ENCODE measurements at places on chromosomes 6 and 20.

DNA sequence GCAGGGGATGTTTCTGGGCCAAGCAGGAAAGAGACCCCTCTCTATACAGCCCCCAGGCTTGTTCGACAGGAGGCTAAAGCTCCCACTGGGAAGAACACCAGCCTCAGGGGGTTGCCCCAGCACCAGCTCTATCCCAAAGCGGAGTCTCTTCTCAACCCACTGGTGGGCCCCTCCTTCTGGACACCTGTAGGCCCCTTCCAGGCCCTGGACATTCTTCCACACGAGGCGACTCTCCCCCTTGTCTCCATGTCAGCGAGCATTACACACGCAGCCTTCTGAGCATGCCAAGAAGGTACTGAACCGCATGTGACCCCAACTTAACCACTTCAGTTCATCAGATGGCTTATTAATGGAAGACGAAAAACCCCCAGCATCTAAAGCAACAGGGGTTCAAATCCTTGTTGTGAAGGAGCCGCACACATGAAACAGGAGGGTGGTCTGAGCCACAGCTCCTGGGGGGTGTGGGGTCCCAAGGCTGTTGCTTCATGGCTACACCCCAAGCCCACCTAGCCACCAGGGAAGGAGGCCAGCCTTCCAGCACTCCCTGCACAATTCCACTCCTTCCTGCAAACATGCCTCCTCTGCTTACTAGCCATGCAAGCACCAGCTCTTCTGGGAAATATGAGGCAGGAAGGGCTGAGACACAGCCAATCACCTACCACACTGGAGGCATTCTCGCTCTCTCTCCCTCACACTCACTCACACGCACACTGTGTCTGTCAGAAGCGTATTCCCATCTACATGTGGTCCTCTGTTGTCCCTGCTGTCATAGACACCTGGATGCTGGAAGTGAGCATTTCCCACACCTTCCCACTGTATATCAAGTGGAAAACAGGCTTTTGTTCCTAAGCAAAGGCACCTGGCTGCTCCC lies 104.5 kb downstream of the NOL4L start:
- no peak for DNase-seq

GRCh38 chr6:143527677-143528076 lies 16.2 kb upstream of the FUCA2 start:
- no peak for DNase-seq

DNA sequence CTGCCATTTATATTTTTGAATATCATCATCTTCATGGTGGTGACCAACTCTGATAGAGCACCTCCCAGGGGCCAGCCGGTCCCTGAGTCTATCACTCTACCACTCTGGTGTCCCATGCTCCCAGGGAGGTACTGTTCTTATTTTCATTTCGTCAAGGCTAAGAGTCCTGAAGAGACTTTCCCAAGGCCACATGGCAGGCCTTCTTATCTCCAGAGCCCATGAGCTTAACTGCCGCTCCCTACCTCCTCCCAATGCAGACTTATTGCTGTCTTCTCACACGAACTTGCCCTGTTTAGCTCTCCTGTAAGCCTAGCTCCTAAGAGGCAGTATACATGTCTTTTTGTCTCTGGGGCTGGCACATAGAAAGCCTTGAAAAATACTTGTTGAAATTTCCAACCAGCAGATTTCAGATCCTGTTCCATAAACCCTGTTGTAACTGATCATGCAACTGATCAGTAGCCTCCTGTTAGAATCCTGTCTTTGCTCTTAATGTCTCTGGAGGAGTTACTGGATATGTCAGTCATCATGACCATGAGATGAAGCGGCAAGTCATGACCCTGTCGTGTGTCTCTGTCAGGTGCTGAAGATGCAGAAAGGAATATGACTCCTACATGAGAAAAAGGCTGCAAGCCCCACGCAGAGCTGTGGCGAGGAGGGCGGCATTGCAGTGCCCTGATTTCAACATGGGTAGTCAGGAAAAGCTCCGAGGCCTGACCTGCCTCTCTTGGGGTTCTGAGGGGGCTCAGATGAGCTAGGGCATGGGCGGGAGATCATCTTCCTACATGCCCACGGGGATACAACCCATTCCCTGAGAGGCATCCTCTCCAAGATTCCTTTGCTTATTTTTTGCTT lies 60.0 kb downstream of the TTI1 start:
- DNase-seq: no peak

DNA sequence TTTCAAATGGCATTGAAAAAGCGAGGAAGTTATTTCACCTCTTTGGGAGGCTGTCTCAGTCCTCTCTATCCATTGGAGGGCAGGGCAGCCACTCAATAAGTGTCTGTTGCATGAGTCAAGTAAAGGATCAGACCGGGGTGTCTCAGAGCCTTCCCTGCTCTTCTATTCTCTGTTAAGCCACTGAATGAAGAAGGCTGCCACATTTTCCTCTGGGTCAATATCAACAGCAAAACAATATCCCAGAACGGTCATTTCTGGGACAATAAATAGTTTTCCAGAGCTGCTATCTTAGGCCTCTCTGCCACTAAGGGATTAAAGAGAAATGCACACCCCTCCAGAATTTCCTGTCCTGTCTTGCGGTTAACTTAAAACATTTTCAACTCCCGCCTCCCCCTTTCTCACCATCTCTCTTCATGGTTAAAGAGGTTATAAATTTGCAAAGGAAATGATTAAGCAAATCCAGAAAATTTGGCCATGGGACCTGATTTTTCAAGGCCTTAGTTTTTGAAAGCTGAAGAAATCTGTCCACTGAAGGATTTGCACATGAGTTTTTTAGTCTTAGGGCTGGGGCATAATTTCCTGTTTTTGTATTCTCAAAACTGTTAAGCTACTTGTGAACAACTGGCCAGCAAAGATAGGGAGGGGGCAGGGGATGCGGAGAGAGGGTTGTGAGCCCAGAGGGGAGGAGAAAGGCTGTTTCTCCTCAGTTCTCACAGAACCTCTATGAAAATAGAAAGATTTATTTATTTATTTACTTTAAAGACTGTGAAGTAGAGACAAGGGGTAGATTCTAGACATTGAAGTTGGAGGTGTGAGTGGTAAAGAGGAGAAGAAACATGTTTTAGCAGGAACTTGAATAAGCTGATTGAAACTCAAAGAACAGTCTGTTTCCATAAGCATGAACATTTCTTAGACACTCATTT lies 135.7 kb downstream of the BCAS1 start:
- no peak for DNase-seq

- DNase-seq: no peak
Observed at GRCh38 chr6:139540894-139541293, 166.4 kb upstream of the CITED2 start.

DNA sequence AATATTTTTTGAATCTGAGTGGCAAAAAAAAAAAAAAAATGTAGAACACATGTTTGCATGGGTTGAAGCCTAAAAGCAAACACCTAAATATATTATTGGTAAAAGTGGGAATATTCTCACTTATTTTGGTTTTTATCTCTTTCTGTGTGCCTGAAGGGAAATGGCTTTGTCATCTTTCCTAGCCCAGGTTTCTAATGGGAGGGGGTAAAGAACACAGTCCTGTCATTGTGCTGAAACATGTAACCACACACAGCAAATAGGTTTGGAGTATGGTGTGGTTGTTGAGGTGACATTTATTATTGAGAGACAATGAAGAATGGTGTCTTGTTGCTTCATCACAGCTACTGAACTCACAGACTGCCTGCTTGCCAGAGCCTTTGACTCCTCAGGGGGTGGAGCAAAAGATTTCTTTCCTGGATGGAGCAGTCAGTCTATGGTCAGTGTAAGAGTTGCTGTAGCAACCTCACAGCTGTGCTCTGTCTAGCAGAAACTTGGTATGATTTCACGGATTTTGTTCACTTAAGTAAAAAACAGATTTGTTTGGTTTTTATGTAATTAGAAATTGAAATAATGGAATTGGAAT lies 70.2 kb downstream of the CEP57L1 start:
- DNase-seq: no peak

DNA sequence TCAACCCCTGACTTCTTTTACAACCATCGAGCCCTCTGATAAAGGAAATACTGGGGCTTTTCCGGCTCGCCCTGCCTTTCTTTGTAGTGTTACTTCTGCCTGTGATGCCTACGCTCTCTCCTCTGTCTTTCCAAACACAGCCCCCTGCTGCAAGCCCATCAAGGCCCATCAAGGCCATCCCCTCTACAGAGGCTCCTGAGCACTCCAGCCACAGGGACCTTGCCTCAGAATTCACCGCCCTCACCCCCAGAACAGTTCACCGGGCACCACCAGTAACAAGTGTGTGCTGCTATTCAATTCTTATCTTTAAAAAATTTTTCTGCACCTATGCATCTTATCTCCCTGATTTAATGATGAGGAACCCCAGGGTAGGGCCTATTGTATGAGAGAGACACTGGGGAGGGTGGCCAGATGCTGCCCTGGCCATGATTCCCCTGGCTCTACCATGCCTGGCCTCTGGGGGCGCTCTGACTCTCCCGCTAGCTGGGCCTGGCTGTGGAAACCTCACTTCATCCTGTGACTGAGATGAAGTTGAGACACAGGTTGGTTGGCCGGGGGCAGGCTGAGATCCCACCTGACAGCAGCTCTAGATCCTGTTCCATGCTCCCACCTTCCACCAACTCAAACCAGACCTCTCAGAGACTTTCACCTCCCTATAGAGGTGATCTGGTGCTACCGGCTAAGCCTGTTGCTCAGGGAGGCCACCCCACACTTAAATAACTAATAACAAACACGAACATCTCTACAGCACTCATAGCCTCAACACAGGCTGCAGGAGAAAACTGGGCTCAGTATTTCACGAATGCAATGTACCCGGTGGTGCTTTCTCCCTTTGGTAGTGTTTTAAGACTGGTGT lies 19.2 kb upstream of the GLP1R start:
- no peak for DNase-seq

- DNase-seq: no peak
Observed at GRCh38 chr6:125431971-125432370, 130.2 kb upstream of the HDDC2 start.

GRCh38 chr6:100806296-100806695 lies 74.8 kb downstream of the ASCC3 start:
- DNase-seq: no peak

DNA sequence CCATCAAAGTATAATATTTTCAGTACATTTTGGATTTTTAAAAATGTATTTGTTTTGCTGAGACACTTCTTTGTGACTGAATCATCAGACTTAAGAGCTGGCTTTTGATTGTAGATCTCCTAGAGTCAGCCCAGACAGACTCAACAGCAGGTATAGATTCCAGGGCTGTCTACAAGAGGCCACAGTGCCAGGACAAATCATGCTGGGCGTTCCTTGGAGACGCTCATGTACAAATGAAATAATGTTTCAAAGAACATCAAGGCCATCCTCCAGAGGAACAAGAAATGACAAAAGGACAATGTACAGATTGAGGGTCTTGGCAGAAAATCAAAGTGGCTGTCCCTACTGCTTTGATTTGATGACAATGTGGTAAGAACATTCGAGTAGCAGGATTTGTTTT lies 369.3 kb downstream of the GRIK2 start:
- no peak for DNase-seq

DNA sequence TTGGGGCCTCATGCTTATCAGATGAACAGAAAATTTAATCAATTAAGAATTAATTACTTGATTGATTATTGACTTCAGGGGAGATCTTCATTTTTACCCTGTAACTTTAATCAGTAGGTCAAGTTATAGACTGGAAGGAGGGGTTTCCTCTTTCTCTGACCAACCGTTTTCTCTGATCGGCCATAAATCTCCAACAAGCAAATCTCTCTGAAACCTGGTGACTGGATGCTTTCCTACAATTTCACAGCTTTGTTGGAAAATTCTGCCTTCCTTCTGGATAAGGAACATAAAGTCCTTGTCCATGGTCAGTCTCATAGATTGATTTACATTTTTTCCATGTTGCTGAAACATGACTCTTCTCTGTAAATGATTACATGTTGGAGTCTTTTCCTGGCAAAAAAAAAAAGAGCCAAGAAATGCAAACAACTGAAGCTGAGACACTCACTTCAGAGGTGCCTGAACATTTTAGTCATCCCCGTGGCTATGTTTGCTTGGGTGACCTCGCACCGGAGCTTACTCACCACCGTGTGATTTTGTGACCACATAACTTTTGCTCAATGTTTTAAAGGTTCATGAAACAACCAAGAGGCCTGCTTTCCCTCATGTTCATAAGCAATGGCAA lies 31.0 kb downstream of the IRF4 start:
- DNase-seq: no peak

- no peak for DNase-seq
Observed at GRCh38 chr6:11222385-11223277, 9.8 kb downstream of the NEDD9 start.

All from NCI-H526 treated with DMSO at 0.1 percent for 48 hours (cell line).